ENCODE measurements at places on chromosomes 2 and 18. TPM values are rescaled to one million over a fixed set of nuclear protein-coding genes. Genes with fewer than 3 reads are reported as not detected.

GRCh38 chr18:63272638-63273037 lies 46.9 kb downstream of the BCL2 start:
- no peak for DNase-seq

DNA sequence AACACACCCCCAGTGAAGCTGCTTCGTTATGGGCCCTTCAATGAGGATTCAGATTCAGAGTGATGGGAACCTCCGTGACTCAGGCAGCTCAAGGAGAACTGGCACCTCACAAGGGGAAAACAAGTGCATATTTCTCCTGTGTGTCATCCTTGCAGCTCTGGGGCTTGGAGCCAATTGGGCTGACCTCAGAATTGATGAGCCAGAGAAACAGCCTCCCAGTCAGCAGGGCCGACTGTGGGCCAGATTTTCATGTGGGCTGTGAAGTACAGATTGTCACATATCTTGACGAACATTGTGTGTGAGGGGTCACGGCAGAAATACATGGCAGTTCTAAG lies 189.6 kb upstream of the SP5 start:
- DNase-seq = no peak

GRCh38 chr2:196719110-196719872 lies 79.8 kb downstream of the CCDC150 start:
- no peak for DNase-seq

The MPPE1 gene
- 17.2 TPM for total RNA-seq

The ECEL1 gene
- total RNA-seq = 0.19 TPM
